Activated naive CD4-positive, alpha-beta T cell treated with anti-CD3 and anti-CD28 coated beads for 36 hours (primary cell): ENCODE measurements at places on chromosomes 4 and X. TPM values are rescaled to one million over a fixed set of nuclear protein-coding genes. Genes with fewer than 3 reads are reported as not detected.

The TEC gene
- 3.4 TPM for total RNA-seq

The PSMD10 gene
- total RNA-seq, result 58.8 TPM

The MRFAP1L1 gene
- 38.6 TPM for total RNA-seq

The CHRDL1 gene
- not detected for total RNA-seq

The CYSLTR1 gene
- total RNA-seq, result 2.1 TPM

GRCh38 chrX:125132274-125132673, 187.4 kb upstream of the TEX13C start:
- no peak overlapping the region for H3K4me3 ChIP-seq
- H3K36me3 ChIP-seq, result no peaks in the 10 kb centered on the region
- peaks cover 2% of the 10 kb centered on the region for H3K27me3 ChIP-seq
- H3K27ac ChIP-seq, result no peak overlapping the region
- DNase-seq, result peak; percentile 4

- no peaks in the 10 kb centered on the region for H3K36me3 ChIP-seq
- peaks cover 5% of the 10 kb centered on the region for H3K4me1 ChIP-seq
- no peak overlapping the region for H3K4me3 ChIP-seq
- no peak overlapping the region for H3K27ac ChIP-seq
- H3K27me3 ChIP-seq, result peaks cover 3% of the 10 kb centered on the region
- DNase-seq, result no peak
These were observed 121.4 kb downstream of the GPAT3 start for GRCh38 chr4:83657336-83657735.

- H3K27ac ChIP-seq, result no peak overlapping the region
- H3K27me3 ChIP-seq, result no peaks in the 10 kb centered on the region
- no peaks in the 10 kb centered on the region for H3K36me3 ChIP-seq
- no peak for DNase-seq
These were observed 66.3 kb downstream of the PPP3CA start for GRCh38 chr4:101280866-101281600.

DNA sequence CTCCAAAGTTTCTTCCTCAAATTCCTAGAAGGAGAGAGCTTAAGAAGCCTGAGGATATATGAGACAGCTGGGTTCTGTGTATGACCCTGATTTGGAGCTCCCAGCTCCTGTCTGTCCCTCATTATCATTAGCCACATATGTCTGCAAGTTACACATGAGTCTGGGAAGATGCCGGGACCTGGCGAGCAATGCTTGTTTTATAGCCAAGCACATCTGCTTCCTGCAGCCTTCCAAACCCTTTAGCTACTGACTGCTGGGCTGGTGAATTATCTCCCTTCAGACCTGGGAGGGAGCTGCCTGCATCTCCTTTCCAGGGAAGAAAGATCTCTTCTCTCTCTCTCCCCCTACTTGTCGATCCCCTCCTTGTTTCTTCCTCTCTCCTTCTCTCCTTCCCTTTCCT, 556.7 kb upstream of the BOD1L1 start:
- DNase-seq, result no peak
- H3K4me3 ChIP-seq, result no peak overlapping the region
- H3K4me1 ChIP-seq, result no peaks in the 10 kb centered on the region
- no peaks in the 10 kb centered on the region for H3K36me3 ChIP-seq
- no peaks in the 10 kb centered on the region for H3K27me3 ChIP-seq
- H3K27ac ChIP-seq, result no peak overlapping the region

- DNase-seq, result peak; percentile 21
- H3K27me3 ChIP-seq, result no peaks in the 10 kb centered on the region
- no peaks in the 10 kb centered on the region for H3K36me3 ChIP-seq
- peak overlapping the region; percentile 71 for H3K4me3 ChIP-seq
- H3K4me1 ChIP-seq, result peaks cover 8% of the 10 kb centered on the region
These were observed 25.5 kb downstream of the GPRASP3 start for GRCh38 chrX:102745857-102746584.

DNA sequence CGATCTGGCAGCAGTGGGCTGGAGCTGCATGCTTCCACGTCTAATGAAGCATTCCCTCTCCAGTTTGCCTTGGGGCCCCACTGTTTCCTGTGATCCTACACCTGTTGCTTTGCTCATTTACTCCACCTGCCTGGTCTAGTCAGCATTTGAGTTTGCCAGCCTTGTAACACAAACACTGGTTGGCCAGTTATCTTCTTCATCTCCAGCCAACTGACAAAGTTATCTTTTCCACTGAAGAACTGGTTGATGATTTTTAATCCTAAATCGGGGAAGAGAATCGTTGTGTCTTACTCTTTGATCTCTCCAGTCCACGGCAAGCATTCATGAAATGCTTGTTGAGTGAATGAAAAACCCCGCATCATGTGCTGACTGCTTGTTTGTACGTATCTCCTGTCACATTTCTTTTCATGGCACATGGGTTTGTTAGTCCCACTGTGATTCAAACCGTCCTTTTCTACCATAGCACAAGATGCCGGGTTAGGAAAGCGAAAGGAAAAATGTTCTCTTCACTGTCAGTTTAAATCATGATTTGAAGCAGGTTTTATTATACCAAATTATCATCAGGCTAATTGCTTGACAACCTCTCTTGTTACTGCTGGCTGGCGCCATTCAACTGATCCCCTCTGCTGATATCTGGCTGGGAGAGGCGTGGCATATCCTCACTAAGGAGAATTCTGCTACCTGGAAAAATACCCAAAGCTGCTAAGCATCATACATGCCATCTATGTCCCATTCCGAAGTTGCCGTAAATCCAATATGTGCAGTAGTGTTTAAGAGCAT, 144.8 kb downstream of the SHROOM3 start:
- no peaks in the 10 kb centered on the region for H3K4me1 ChIP-seq
- no peak overlapping the region for H3K4me3 ChIP-seq
- no peaks in the 10 kb centered on the region for H3K36me3 ChIP-seq

- H3K36me3 ChIP-seq, result no peaks in the 10 kb centered on the region
- H3K4me1 ChIP-seq, result peaks cover 6% of the 10 kb centered on the region
- no peak for DNase-seq
- no peak overlapping the region for H3K4me3 ChIP-seq
These were observed 123.9 kb downstream of the DCHS2 start for GRCh38 chr4:154367659-154368058.

DNA sequence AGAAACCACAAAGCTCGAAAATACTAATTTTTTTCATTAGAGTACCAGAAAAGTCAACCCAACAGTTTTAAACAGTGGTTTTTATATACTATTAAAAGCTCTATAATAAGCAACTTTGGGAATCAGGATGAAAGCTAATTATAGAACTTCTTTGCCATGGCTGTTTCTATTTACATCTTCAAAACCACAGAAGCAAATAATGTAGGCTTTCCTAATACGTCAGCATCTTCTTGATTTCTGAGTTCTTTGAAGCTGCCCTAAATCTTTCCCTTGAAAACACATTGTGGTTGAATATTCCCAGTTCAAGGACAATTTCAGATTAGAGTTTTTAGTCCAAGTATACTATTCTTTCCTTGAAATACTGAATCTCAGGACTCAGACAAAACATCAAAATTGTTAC, 460.2 kb upstream of the FAT1 start:
- H3K36me3 ChIP-seq, result no peaks in the 10 kb centered on the region
- no peaks in the 10 kb centered on the region for H3K27me3 ChIP-seq
- no peak overlapping the region for H3K4me3 ChIP-seq
- no peaks in the 10 kb centered on the region for H3K4me1 ChIP-seq

DNA sequence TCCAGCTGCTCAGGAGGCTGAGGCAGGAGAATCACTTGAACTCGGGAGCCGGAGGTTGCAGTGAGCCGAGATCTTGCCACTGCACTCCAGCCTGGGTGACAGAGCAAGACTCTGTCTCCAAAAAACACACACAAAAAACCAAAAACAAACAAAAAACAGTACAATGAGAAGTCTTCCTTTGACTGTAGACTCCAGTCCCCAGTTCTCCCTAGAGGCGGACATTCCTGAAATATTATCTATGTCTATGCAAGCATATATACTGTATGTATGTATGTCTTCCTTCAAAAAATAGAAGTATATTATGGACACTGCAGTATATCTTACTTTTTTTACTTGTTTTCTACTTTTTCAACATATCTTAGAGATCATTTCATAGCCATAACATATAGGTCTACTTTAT, 10.2 kb upstream of the FGF2 start:
- H3K4me1 ChIP-seq, result peaks cover 8% of the 10 kb centered on the region
- no peak overlapping the region for H3K4me3 ChIP-seq
- H3K36me3 ChIP-seq, result no peaks in the 10 kb centered on the region

DNA sequence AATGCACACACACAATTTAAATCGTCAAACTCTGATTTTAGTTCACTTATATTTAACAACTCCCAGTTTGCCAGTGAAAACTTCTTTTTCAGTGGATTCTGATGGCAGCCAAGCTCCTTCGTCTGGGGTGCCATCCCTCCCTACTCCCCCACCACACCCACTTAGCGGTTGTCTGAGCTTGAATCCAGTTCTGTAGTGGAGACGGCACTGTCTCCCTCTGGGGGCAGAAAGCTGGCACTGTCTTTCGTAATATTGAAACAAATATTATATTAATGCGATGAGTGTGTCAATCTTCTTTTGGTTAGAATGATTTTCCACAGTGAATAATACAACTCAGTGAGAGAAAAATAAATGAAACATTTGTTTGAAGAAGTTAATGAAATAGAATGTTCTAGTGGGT, 5.4 kb downstream of the MEPE start:
- H3K36me3 ChIP-seq, result no peaks in the 10 kb centered on the region
- no peak for DNase-seq
- no peak overlapping the region for H3K27ac ChIP-seq
- no peaks in the 10 kb centered on the region for H3K4me1 ChIP-seq

DNA sequence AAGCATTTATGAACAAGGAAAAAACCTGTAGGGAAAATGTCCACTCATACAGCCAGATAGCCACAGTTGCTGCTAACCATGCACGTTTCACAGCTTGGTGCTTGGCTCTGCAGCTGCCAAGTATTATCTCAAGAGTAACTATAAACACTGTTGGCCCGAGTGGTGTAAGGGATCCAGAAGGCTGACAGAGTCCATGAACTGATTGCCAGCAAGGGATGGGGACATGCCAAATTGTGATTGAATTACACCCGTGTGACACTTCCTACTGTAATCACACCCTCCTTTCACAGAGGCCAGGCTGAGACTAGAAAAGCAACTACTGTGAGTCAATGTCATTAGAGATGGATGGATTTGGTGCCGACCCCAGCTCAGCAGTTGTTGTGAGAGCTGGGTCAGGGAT, 223.9 kb upstream of the ANKRD50 start:
- H3K27ac ChIP-seq, result no peak overlapping the region
- DNase-seq, result no peak
- H3K4me3 ChIP-seq, result no peak overlapping the region

DNA sequence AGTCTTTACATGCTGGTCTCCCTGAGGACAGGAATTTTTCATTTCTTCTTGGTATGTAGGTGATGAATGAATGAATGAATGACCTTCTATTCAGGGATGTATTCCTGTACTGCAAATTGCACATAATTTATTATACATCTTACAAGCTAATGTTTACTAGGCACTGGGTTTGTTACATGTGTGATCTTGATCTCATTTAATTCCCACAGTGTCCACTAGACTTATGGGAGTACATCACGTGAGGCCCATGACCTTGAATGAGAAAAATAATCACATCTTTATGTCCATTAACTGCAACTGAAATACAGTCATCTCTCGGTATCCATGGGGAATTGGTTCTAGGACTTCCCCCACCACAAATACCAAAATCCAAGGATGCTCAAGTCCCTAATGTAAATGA, 150.3 kb downstream of the TMEM164 start:
- H3K4me3 ChIP-seq, result no peak overlapping the region
- no peaks in the 10 kb centered on the region for H3K27me3 ChIP-seq
- H3K27ac ChIP-seq, result no peak overlapping the region
- DNase-seq, result no peak
- peaks cover 2% of the 10 kb centered on the region for H3K36me3 ChIP-seq
- no peaks in the 10 kb centered on the region for H3K4me1 ChIP-seq

DNA sequence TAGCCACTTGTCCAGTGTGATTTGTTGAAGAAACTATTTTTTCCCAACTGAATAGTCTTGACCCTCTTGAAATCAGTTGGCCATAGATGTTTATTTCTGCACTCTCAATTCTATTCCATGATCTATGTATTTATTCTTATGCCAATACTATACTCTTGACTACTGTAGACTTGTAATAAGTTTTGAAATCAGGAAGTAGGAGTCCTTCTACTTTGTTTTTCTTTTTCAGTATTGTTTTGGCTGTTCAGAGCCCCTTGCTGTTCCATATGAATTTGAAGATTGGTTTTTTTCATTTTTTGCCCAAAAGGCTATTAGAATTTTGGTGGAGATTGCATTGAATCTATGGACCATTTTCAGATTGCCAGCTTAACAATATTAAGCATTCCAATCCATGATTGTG, 10.2 kb downstream of the SAP30 start:
- no peak overlapping the region for H3K27ac ChIP-seq
- H3K27me3 ChIP-seq, result peaks cover 14% of the 10 kb centered on the region
- H3K4me3 ChIP-seq, result no peak overlapping the region
- H3K4me1 ChIP-seq, result no peaks in the 10 kb centered on the region
- DNase-seq, result no peak

- peaks cover 13% of the 10 kb centered on the region for H3K4me1 ChIP-seq
- peaks cover 11% of the 10 kb centered on the region for H3K27me3 ChIP-seq
- no peak overlapping the region for H3K27ac ChIP-seq
- DNase-seq, result no peak
- no peaks in the 10 kb centered on the region for H3K36me3 ChIP-seq
- H3K4me3 ChIP-seq, result no peak overlapping the region
These were observed 8.4 kb downstream of the CFAP299 start for GRCh38 chr4:80343887-80344286.

DNA sequence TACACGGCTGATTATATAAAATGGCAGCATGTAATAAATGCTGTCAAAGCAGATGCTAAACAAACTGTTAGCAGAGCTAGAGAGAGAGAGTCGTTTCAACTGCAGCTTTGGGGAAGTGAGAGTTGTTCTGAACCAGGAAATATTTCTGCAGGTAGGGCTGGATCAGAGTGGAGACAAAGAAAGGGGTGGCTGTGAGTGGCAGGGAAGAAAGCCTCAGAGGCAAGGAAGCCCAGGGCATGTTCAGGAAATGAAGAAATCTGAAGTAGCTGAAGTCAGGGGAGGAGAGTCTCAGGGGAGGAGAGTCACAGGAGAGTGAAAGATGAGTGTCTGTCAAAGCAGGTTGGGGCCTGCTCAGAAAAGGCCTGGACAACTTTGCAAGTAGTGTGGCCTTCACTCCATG, 48.4 kb upstream of the RPS6KA3 start:
- no peak for DNase-seq
- no peaks in the 10 kb centered on the region for H3K36me3 ChIP-seq
- H3K27me3 ChIP-seq, result no peaks in the 10 kb centered on the region
- H3K4me1 ChIP-seq, result peaks cover 12% of the 10 kb centered on the region
- no peak overlapping the region for H3K4me3 ChIP-seq

- H3K4me3 ChIP-seq, result no peak overlapping the region
- no peak for DNase-seq
- no peak overlapping the region for H3K27ac ChIP-seq
- H3K4me1 ChIP-seq, result no peaks in the 10 kb centered on the region
- H3K27me3 ChIP-seq, result peaks cover 8% of the 10 kb centered on the region
These were observed 63.1 kb downstream of the ANXA5 start for GRCh38 chr4:121633653-121634052.
